Activated naive CD4-positive, alpha-beta T cell treated with anti-CD3 and anti-CD28 coated beads for 36 hours (primary cell): ENCODE measurements at places on chromosomes 6 and 20. TPM values are rescaled to one million over a fixed set of nuclear protein-coding genes. Genes with fewer than 3 reads are reported as not detected.

DNA sequence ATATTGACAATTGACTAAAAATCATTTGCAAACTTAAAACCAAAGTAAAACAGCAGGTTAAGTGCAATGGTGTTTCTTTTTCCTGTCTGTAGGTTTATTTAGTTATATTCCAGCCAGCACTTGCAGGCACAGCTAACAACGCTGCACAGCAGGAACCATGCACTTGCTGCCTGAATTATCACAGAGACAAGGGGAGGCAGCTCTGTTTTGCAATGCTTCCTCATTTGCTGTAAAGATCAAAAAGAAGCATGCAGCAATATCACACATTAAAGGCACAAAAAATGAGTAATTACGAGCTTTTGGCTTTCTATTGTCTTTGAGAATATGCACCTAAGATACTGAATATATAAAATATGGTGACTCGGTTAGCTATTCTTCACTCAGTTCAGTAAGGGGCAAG lies 241.9 kb downstream of the EPHA7 start:
- no peak for DNase-seq

GRCh38 chr6:132316970-132317369 lies 84.3 kb downstream of the MOXD1 start:
- no peak for DNase-seq

- no peak for DNase-seq
Measured at GRCh38 chr6:55675941-55676340, 96.9 kb upstream of the HMGCLL1 start.

DNA sequence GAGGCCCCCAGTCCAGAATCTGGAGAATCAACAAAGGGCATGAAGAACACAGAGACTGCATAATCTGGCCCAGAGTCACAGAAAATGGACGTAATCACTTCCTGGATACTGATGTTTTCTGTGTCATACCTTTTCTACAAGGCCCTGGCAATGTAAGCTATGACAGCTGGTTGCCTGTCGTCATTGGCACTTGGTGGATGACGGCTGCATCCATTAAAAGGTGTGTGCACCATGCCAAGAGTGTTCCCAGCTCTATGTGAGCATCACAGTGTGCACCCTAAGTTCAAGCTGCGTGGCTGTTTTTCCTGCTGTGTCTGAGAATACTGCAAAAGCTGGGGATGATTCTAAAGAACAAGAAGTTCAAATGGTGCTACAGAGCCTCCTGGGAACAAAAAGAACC lies 275.2 kb upstream of the CNR1 start:
- no peak for DNase-seq

Gene KIF25
- total RNA-seq = not detected

Gene COL9A3
- total RNA-seq = not detected

Gene ULBP1
- 2.6 TPM for total RNA-seq

Gene TNXB
- 4.8 TPM for total RNA-seq

Gene ZBTB12
- 0.69 TPM for total RNA-seq
